ENCODE measurements at places on chromosomes 16 and 17. TPM values are rescaled to one million over a fixed set of nuclear protein-coding genes. Genes with fewer than 3 reads are reported as not detected.

Gene TP53TG3B
- not detected for total RNA-seq

GRCh38 chr17:73309727-73310596, 1.8 kb downstream of the CDC42EP4 start:
- no peak for DNase-seq

DNA sequence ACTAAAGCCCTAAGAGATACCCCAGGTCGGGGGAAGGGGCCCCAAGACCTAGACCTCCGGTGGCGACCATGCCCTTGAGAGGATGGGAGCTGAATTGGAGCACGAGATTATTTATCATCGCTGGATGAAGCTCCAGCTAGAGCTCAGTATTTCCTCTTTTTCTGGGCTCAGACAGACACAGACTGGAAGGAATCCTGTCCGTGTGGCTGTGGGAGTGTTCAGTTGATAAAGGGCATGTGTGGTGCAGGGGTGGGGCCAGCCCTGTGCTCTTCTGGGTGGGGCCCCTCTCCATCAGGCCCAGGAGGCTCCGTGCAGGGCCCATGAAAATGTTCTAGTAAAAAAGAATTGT, 6.3 kb upstream of the CBX4 start:
- DNase-seq: no peak

Gene PPP1R27
- not detected for total RNA-seq

Gene ABCA9
- total RNA-seq: not detected

DNA sequence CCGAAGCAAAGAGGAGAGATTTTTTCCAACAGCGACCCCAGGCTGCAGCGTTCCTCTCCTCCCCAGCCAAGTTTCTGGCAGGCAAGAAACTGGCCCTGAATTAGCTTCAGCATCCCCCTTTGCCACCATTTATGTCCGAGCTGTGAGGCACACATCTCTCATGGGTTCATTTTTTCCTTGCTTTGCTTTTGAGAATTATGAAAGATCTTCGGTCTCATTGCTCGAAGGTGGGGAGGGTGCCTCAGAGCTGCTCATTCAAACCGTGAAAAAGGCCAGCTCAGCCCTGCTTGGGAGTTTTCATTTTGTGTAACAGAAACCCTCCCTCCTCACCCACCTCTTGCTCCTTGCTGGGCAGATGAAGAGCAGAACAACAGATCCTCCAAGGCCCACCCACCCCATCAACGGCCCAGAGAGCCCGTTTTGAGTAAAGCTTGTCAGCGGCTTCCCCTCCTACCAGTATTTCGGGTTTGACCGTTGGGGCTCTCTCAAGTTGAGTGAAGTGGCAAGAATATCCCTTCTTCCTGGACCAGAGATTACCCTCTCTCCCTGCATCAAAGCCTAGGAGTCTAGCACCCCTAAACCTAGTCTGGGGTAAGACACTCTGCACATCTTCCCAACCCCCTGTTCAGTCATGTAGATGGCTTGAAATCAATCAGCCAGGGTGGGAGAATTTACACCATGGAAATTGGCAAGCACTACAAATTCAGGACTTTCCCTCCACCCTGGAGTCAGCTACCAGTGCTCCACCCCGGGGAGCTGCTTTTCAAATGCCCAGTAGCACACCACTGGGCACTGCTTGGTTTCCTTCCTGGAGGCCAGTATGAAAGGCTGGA, 1.8 kb downstream of the CCR7 start:
- no peak for DNase-seq

GRCh38 chr16:66058172-66058691, 308.3 kb upstream of the CDH5 start:
- DNase-seq: no peak

DNA sequence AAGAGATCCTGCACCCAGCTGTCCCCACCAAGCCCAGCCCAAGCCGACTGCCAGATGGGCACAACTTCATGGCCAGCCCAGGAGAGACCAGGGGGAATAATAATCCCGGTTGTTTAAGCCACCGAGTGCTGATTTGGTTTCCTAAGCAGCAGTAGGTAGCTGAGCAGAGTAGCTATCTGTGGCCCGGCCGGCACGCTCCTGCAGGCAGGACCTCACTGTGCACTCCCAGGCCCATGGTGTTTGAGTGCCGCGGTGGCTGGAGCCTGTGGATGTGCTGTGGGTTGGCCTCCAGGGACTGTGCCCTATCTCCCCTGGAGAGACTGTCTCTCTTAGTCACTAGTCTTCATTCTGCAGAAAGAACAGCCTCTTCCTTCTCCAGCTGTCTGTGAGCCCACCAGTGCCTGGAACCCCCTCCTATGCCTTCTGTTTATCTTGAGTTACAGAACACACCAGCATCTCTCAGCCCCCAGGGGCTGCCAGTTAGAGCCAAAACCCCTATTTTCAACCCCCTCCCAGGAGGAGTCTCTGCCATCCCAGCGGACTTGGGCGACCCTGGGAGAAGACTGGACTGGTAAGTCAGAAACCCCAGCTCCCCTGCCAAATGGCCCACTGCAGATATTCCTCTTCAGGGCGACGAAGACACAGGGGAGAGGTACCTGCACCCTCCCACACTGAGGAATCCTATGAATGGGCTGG, 152.0 kb downstream of the SDK2 start:
- DNase-seq: no peak

GRCh38 chr17:33973491-33973890, 281.6 kb upstream of the CCL2 start:
- DNase-seq: no peak

DNA sequence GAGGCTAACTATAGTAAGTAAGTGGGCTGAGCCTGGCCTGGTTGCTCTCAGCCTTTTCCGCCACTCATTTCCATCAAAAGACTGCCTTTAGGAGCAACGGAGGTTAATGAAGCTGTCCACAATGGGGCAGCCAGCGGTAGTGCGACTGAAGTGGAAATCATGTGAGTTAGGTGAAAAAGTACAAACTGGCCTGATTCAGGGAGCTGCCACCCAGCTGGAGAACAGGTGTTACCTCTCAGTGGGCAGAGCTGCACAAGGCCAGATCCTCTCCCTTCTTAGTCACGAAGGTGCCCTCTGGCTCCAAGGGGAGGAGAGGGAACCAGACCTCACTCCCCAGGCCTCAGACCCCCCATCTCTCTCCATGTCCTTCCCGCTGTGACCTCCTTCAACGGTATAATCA, 34.4 kb upstream of the CDRT4 start:
- no peak for DNase-seq

Gene SDK2
- total RNA-seq: 0.04 TPM

All from PC-9 (cell line).